NCI-H1436 treated with DMSO at 0.1 percent for 48 hours (cell line): ENCODE measurements at places on chromosomes 7 and 10.
A peak's percentile ranks its signal among the peaks of the same experiment; 100 is the strongest.

DNA sequence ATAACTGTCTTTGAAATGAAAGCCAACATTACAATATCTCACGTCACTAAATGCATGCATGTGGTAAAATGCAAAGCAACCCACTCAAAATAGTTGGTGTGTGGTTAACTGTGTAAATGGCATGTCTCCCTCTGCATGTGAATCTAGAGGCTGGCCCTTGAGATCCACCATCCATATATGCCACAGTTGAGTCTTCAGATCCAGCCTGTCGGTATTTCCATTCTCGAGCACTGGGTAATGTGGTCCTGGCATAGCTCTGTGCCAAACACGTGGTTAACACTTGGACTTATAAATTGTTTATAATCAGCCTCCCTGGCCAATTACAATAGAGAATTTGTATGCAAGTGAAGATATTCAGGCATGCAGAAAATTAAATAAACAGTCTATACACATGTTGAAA is 90.3 kb downstream of the LYZL1 start:
- DNase-seq, result no peak

DNA sequence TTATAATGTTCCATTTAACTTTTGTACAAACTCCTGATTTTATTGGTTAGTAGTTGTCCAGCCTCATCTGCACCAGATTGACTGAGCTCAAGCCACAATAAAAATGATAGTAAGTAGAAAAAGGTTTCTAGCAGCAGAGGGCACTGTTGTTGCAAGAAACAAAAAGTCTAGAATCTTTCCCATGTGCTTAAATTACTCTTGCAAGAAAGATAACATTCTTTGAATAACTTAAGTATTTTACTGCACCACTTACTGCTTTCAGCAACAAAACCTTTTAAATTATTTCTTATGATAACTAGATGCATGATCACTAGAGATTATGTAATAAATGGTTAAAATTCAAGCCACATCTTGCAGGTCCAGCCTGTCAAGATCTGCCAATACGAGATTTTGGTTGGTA is 27.0 kb downstream of the LMOD2 start:
- DNase-seq, result no peak

- no peak for DNase-seq
Measured at GRCh38 chr10:104139221-104139620, 17.2 kb downstream of the SFR1 start.

DNA sequence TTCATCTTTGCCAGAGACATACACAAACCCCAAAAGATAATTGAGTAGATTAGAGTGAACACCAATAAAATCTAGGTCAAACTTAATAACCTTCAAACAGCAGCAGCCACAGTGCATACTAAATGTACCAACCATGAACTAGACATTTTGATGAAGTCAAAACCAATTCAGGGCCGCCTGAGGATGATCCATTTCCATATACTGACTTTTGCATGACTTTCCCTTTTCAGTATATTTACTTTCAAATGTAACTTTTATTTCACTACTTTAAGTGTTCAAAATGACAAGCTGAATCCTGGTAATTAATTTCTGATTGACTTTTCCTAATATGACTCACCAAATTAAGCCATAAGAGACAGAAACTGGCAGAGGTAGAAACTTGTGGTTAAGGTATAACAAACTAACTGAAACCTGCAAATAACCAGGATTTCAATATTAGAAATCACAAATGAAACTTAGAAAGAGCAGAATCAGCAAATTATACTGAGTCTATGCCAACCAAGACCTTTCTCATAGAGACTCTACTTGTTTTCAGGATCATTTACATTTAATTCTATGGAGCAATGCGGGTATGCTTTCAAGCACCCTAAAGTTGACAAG is 171.9 kb upstream of the LRRN3 start:
- DNase-seq, result no peak

DNA sequence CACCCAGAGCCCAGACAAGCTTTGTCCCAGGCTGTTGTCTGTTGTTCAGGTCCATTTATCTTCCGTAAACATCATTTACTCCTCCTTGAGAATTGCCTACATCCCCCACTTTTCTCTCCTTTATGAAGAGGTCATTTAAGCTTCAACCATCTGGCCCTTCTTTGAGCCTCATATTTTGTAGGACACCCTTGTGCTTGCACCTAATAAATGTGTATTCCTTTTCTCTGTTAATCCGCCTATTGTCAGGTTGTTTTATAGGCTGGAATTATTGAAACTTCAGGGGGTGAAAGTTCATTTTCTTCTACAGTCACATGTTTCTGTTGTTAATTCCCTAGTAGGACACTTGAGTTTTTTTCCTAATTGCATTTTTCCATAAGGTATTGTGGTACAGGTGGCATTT is 19.6 kb upstream of the CTTNBP2 start:
- DNase-seq, result no peak

GRCh38 chr7:122298131-122298530 is 6.4 kb downstream of the FEZF1 start:
- no peak for DNase-seq

- no peak for DNase-seq
Measured at GRCh38 chr10:58608351-58608750, 95.7 kb downstream of the BICC1 start.

DNA sequence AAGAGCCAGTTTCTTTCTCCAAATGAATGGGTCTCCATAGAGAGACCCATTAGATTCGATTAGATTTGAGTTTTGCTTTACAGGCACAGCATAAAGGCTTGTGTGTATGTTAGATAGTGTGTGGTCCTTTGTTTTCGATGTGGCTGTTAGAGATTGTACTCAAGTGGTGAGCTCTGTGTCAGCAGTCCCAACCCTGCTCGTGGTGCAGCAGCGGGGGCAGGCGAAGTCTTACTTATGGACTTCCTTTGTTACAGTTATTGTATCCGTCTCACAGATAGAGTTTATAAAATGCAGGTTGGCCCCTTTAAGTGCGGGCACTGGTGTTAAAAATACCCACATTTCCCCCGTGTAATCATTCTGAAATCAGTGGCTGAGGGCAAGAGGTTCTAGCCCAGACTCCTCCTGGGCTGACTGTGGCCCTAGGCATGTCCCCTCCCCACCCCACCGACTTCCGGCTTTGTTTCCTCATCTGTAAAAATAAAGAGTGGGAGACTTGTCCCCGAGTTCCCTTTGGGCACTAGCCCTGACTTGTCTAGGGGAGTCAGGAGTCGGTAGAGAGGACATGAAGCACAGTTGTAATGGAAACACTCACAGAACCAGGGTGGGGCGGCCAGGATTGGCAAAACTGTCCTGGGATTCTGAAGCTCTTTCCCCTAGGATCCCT is 28.6 kb downstream of the MTURN start:
- peak; percentile 82 for DNase-seq

- DNase-seq, result no peak
Measured at GRCh38 chr10:88138319-88138848, 275.0 kb downstream of the PTEN start.

GRCh38 chr7:123748171-123748733 is 551 bp downstream of the WASL start:
- DNase-seq, result no peak

GRCh38 chr7:88597941-88598425 is 161.5 kb upstream of the ZNF804B start:
- DNase-seq, result no peak

GRCh38 chr10:22002591-22003176 is 846 bp downstream of the DNAJC1 start:
- DNase-seq, result no peak

GRCh38 chr7:132388688-132389087 is 187.6 kb downstream of the PLXNA4 start:
- DNase-seq, result no peak

DNA sequence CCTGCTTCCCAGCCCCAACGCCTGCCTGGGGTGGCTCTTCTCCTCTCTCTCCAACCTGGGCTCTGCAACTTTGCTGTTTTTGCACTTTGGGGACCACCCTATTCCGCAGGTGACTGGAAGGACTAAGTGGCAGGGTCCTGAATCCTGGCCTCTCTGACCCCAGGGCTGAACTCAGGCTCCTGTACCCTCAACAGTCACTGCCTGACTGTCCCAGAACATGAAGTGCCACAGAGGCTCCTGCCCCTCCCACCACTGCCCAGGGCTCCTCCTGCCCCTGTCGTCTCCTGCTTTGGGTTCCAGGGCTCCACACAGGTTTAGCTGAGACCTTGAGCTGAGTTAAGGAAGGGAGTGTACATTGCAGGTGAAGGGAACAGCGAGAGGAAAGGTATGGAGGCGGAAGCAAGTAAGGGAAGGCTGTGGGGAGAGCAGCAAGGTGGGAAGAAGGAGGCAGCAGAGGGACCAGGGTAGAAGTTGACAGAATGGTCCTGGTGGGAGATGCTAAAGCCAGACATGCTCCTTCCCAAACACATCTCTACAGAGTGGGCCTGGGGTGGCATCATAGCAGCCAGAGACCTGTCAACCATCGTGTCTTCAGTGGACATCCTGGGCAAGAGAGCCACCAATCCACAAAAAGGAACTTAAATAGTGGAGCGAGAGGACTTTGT is 5.7 kb upstream of the GRID1 start:
- no peak for DNase-seq

- DNase-seq, result no peak
Measured at GRCh38 chr7:149004405-149005370, 23.6 kb downstream of the PDIA4 start.

GRCh38 chr7:18590744-18591340 is 95.3 kb downstream of the HDAC9 start:
- DNase-seq, result no peak

GRCh38 chr10:42549851-42550250 is 88.5 kb downstream of the ZNF33B start:
- no peak for DNase-seq

DNA sequence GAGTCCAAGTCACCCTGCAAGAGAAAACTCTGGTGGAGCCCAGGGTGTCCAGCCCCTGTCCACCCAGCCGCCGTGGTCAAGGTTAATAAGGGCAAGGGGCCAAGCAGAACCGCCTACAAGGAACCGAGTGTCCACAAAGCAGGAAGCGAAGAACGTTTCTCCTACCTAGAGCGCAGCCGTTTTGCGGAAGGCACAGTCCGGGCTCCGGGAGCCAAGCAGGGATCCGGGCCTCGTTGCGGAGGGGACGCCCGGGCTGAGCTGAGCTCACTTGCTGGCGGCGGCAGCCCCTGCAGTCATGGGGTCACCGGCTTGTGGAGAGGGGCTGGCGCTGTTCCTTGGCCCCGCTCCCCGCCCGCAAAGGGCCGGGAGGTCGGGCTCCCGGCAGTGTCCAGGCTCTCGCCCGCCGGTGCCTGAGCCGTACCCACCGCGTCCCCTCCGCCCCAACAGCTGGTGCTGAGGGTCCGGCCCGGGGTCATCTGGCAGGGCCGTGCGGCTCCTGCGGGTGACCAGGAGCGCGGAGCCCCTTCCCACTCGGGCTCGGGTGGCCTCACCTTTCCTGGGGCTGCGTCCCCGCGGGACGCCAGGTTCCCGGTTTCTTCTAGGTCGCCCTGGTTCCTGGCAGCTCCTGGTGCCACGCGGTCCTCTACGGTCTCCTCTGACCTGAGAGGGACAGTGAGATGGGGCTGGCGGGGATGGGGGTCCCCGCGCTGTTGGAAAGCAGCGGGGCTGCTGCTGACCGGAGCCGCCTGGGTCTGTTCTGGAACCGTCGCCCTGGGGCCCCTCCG is 14.0 kb upstream of the ZNF273 start:
- DNase-seq, result no peak

GRCh38 chr10:78044179-78044578 is 10.5 kb downstream of the RPS24 start:
- DNase-seq, result no peak

GRCh38 chr7:48091506-48092433 is 2.7 kb downstream of the UPP1 start:
- no peak for DNase-seq

GRCh38 chr10:103745341-103746247 is 109.8 kb downstream of the SH3PXD2A start:
- DNase-seq, result no peak

DNA sequence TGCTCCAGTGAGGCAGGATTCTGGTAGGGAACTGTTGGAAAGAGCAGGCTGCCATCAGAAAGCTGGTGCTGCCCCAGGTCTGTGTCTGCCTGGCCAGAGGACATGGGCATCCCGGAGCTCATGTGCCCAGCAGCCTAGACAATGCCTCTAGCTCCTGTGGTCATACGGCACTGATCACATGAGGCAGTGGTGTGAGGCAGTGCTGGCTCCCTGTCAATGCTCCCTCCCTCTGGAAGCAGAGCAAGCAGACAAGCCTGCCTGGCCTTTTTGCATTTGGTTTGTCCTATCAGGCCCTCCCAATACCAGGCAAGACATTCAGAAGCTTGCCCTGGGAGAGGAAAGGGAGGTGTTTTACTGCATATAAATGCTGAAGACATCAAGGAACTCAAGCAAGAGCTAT is 19.5 kb upstream of the MMP21 start:
- DNase-seq, result no peak

- DNase-seq, result no peak
Measured at GRCh38 chr7:100572949-100573675, 588 bp downstream of the SAP25 start.

GRCh38 chr10:69847883-69848282 is 46.2 kb downstream of the COL13A1 start:
- DNase-seq, result no peak

- no peak for DNase-seq
Measured at GRCh38 chr10:59047180-59047579, 129.3 kb upstream of the PHYHIPL start.

GRCh38 chr7:123548406-123548805 is 9.2 kb downstream of the NDUFA5 start:
- DNase-seq, result no peak

GRCh38 chr7:147196481-147196880 is 1079.9 kb downstream of the CNTNAP2 start:
- no peak for DNase-seq

GRCh38 chr10:53230651-53231050 is 458.1 kb upstream of the MBL2 start:
- DNase-seq, result no peak

DNA sequence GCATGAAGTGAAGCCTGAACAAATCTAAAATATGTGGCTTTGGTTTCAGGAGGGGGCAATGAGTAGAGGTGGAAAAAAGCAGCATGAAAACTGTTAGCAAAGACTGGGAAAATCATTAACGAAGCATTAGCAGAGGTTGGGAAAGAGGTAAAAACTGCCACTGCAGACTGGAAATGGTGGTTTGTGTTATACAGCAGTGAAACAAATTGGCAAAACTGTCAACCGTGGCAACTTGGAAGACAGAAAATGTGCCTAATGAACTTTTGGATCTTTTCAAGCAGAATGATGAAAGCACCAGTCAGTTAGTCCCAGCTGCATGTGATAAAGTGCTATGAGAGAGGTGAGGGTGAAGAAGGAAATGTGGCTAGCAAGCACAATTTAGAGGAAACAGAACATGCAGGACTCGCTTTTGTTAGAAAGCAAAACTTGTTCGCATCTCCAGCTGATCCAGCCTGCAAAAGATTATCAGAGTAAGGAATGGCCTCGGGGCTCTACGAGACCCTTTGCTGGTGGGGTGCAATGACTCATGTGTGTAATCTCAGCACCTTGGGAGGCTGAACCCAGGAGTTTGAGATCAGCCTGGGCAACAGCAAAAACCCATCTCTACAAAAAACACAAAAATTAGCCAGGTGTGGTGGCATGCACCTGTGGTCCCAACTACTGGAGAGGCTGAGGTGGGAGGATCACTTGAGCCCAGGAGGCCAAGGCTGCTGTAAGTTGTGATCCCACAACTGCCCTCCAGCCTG is 45.7 kb downstream of the SKIDA1 start:
- DNase-seq, result no peak

- no peak for DNase-seq
Measured at GRCh38 chr10:16788125-16788524, 29.1 kb downstream of the RSU1 start.
